Left ventricle myocardium superior (tissue), 1 donor: ENCODE measurements at places on chromosomes 13 and 19. TPM values are rescaled to one million over a fixed set of nuclear protein-coding genes. Genes with fewer than 3 reads are reported as not detected.

CDC42EP5 gene
- total RNA-seq = 11.0 TPM

SRRM5 gene
- 0.20 TPM for total RNA-seq

DNA sequence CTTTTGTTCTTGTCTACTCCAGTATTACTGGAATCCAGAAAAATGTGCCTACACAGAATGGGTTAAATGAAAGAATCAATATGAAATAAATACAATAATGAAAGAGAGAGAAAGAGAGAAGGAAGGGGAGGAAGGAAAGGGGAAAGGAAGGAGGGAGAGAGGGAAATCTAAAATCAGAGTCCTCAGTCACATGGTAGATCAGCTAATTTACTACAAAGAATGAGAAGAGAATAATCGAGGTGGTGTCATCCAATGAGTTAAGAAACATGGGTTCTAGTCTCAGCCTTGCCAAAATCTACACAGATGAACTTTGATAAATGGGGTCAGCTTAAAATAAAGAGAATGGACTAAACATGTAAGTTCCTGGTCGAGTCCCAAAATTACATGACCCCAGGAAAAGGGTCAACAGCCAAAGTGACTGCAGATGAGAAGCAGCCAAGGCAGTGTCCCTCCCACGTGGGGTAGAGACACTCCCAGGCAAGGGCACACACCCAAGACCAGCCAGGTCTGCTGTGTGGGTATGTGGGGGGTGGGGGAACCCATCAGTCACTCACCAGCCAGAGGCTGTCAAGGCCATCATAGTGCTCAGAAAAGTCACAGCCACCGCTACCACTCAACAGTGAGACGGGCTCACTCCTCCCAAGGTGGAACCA is 103.6 kb downstream of the STK24 start:
- DNase-seq = peak; percentile 64

- DNase-seq = peak; percentile 71
These were observed at the start of gene CYP4F11 for GRCh38 chr19:15934332-15935078. Gene CYP4F11 (minus strand): TSS chr19:15934529. CDS start chr19:15934408, 121 bp downstream.

DNA sequence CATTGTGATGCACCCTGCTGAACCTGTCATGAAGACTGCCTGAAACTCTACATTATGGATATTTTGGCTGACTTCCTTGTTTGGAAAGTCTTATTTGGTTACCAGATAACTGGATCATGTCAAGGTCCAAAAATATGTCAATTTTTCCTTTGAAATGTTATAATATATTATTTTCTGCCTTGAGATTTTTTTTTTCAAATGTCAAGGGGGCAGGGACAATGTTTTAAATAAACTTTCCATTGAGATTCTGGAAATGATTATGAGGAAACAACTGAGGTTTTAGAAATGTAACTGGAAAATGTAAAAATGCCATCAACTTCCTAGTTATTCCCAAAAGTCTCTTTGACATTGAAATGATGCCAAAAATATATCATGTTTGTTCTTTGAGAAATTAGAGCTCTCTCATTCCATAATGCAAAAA is 117.0 kb downstream of the RFC3 start:
- DNase-seq = no peak

DNA sequence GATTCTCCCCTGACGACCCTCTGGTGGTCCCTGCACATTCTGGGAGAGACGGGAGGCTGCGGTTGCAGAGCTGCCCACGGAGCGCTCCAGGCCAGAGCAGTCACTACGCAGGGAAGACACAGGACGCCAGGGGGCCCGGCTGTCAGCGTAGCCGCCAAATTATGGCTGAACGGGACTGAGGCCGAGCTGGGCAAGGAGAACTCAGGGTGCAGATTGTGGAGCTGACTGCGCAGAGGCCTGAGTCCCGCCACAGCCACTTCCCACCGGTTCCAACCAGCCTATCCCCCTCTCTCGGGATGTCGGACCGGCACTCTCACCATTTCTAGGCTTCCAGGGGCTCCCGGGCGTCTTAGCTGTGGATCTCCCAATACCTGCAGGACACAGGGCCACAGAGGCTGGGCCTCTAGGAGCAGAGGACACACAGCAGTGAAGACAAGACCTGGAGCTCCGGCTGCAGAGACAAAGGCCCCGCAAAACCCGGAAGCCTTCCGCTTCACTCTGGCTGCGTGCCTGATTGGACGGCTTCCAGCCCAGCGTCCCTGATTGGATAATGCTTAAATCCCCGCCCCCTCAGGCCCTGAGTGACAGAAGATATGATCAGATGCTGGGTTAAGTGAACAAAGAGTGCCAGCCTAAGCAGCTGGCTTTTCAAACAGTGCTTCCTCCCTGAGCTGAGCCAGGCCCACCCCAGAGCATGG is at the start of gene ZNF737:
TSS of gene ZNF737 (minus strand) at position 461 of the 698 bp plus-strand sequence. CDS start at position 320, 141 bp downstream.
- DNase-seq = peak; percentile 97

GRCh38 chr19:31730270-31730669 is 381.0 kb upstream of the TSHZ3 start:
- no peak for DNase-seq

DNA sequence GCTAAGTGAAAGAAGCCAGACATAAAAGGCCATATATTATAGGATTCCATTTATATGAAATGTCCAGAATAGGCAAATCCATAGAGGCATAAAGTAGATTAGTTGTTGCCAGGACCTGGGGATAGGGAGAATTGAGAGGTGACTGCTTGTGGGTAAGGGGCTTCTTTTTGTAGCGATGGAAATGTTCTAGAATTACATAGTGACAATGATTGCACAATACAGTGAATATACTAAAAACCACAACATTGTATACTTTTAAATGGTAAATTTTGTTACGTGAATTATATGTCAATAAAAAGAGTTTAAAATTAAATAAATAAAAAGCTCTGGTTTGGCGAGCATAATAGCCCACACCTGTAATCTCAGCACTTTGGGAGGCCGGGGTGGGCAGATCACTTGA is 486.8 kb downstream of the KLF12 start:
- DNase-seq = no peak

DNA sequence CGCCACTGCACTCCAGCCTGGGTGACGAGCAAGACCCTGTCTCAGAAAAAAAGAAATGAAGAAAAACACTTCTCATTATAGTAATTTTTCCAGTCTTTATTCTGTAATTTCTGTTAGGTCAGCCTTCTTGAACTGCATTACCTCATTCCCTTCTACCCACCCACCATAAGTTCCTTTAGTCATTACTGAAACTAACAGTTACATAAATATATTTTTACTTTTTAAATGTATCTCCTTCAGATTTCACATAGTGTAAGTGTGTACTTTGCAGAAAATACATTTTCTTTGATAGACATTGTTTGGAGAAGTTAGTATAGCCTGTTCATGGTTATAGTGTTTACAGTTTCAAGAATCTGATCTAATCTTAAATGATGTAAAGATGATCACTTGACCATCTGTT is 31.7 kb upstream of the KCTD4 start:
- no peak for DNase-seq

GRCh38 chr13:32881777-32882145 is 134.5 kb upstream of the KL start:
- DNase-seq = no peak

- peak; percentile 71 for DNase-seq
These were observed 1.4 kb downstream of the RASA3 start for GRCh38 chr13:114130837-114131582.

- DNase-seq = no peak
These were observed 36.5 kb downstream of the GTF2F2 start for GRCh38 chr13:45156565-45157361.

GRCh38 chr13:97234236-97234635 is 12.1 kb downstream of the MBNL2 start:
- DNase-seq = no peak
